Amygdala (tissue), 56 donors: ENCODE measurements at places on chromosomes 6 and 20.

GRCh38 chr20:49270177-49270576 lies 7.7 kb downstream of the ZNFX1 start:
- no peak for DNase-seq

GRCh38 chr6:46684771-46685170 lies 2.9 kb upstream of the TDRD6 start:
- no peak for DNase-seq

DNA sequence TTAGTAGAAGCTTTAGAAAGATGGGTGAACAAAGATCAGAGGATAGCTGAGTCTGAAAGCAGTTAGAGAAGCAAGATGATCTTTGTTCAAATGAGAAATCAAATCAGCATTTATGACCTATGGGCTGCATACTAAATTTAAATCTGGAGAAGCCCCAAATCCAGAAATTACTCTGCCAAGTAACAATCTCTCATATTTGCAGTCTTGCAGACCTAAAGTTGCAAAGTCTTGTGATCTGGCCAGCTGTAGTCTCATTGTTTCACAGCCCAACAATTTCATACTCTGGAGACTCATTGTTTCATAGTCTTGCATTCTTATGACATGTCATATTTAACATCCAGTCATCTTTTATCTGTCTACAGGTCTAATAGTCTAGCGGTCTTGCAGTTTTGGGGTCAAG lies 364.9 kb upstream of the RSPO3 start:
- no peak for DNase-seq

DNA sequence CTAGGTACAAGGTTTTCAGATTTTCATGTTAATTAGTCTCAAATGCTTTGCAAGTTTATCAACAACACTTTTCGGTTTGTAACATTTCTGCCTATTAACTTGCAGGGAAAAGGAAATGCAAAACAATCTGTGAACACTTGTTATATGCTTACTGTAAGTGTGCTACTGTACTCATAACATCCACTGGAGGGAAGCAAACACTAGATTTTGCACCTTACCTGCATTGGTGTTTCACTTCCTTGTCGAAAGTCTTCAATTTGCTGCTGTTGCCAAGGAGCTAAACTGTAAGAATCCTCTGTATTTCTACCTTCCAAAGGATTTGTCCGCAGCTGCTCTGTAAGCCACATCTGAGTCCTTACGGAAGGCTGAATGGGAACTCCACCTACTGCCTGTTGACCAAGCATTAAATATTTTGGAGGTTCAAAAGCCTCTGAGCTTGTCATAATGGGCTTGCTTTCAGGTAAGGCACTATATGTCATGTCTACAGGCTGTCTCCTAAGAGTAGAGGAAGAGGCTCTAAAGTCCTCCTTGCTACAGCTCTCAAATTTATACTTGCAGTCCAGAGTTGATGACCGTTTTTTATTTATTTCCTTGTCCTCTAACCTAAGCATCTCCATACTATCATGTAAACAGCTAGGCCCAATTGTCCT lies 17.3 kb downstream of the PLN start:
- DNase-seq: no peak

DNA sequence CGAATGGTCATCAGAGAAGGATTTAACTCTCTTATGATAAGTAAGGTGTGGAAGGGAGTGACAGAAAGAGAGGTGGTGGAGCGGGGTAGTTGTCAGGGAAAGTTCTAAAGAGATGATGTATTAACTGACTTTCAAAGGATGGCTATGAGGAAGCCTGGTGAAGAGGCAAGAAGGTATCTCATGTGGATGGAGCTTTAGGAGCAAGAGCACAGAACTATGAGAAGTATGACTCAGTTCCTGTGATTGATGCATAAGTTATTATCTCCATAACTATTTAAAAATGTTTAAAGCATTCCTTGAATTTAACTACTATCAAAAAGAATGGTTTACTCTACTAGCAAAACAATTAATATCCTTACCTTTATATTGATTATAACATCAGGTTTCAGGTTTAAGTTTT lies 28.8 kb downstream of the AK9 start:
- no peak for DNase-seq

- DNase-seq: no peak
Measured at GRCh38 chr6:4902363-4902762, 101.5 kb downstream of the RPP40 start.

DNA sequence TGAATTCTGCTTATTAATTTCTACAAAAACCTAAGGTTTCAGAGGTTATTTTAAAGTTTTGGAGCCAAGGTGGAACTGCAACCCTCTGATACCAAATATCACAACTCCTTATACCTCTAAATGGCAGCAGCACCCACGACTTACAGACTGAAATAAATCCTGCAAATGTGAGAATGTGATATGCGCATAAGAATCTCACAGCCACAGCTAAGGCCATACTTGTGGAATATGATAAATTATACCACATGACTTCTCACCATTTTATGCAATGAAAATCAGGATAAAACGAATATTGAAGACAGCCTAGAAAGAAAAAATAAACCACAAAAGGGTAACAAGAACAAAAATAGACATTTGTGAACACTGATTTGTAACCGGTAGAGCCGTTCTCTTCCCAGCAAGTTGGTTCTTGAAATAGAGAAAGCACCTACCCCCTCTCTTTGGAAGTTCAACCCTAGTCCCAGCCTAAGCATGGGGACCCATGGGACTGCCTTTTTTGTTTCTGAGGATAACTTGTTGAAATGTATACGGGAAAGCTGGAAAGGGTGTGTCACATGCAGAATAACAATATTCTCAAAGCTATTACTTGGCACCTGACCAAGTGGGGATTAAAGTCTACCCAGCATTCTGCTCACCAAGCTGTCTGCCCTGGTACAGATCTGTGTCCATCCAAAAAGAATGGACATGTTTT lies 47.1 kb upstream of the MCM9 start:
- no peak for DNase-seq

- DNase-seq: no peak
Measured at GRCh38 chr20:53592992-53593465, 610 bp downstream of the ZNF217 start.

DNA sequence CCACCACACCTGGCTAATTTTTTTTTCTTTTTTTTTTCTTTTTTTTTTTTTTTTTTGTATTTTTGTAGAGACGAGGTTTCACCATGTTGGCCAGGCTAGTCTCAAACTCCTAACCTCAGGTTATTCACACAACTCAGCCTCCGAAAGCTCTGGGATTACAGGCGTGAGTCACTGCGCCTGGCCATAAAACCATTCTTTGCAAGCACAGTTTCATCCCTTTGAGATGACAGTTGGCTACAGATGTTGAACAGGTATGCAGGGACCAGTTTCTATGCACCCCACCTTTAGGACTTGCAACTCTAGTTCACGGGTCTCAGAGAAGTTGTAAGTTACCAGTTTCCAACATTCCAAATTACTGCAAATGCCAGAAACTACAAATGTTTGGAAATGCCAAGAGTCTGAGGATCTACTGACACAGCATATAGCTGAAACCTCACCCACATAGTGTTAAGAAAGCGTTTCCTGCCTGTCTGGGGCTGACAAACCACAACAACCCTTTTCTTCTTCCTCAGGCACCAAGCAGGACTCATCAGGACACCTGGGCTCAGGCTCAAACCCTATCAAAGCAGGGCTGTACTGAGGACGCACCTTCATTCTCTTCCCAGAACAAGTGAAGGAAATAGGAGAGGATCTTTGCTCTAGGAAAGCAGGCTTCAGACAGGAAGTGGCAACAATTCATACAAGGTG lies 22.9 kb downstream of the ARHGAP18 start:
- DNase-seq: no peak

- DNase-seq: no peak
Measured at GRCh38 chr6:139112146-139112545, 22.7 kb upstream of the HECA start.

DNA sequence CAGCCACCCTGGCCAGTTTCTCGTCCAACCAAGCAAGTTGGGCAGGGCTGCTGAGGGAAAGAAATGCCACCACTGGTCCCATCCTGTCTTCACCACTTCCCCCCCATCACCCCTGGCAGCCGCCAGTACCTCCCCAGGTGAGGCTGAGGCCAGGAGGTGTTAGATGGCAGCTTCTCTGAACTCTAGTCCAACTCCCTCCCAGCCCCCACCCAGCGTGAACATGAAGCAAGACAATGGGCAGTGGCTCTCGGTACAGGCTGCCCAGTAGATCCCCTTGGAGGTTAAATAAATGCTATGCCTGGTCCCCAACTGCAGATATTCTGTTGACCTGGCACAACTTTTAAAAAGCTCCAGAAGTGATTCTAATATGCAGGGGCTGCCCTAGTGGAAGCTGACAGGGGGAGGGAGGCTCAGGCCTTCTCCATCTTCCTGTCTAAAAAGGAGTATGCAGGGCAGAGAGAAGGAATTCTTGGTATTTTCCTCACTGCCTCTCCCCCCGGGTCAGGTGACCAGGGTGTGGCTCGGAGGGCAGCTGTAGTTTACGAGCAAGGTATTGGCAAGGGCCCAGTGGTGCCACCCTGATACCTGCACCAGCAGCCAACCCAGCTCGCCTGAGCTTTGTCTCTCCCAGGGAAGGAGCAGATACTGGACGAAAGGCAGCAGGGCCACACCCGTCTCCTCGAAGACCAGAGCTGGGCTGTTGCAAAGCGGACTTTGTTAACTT lies 25.7 kb downstream of the KCNK5 start:
- no peak for DNase-seq

DNA sequence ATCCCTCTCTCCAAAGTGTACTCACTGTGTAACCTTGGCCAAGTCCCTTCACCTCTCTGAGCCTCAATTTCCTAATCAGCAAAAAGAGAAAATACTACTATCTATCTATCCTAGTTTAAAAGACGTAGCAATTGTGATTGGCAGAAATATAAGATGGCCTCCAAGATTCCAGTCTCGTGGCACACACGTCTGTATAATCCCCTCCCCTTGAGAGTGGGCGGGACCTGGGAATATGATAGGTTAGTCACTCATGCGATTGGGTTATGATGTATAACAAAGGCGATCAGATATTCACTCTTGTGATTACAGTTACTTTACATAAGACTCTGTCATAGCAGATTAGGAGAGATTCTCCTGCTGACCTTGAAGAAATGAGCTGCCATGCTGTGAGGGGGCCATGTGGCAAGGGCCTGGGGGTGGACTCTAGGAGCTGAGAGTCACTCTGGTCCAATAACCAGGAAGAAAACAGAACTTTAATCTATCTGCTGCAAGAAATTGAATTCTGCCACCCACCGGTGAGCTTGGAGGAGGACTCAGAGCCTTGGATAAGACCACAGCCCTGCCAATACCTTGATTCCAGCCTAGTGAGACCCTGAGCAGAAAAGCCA lies 6.0 kb downstream of the CPNE5 start:
- no peak for DNase-seq

DNA sequence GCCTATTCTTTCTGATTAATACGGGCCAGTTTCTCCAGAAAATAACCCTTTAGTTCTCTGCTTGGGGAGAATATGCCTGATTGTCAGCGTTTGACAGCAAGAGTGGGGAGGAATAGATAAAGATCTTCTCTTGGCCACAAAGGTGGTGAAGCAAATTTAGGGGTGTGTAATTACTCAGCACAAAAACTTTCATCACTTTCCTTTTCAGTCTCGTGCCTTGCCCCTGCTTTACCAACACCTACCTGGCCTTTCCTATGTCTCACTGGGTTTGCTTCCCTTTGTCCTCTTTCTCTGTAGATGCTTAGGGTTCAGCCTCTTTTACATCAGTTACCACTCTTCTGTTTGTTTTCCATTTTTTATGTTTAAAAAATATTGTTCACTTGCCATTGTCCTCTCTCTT lies 99.2 kb downstream of the MCHR2 start:
- DNase-seq: no peak

DNA sequence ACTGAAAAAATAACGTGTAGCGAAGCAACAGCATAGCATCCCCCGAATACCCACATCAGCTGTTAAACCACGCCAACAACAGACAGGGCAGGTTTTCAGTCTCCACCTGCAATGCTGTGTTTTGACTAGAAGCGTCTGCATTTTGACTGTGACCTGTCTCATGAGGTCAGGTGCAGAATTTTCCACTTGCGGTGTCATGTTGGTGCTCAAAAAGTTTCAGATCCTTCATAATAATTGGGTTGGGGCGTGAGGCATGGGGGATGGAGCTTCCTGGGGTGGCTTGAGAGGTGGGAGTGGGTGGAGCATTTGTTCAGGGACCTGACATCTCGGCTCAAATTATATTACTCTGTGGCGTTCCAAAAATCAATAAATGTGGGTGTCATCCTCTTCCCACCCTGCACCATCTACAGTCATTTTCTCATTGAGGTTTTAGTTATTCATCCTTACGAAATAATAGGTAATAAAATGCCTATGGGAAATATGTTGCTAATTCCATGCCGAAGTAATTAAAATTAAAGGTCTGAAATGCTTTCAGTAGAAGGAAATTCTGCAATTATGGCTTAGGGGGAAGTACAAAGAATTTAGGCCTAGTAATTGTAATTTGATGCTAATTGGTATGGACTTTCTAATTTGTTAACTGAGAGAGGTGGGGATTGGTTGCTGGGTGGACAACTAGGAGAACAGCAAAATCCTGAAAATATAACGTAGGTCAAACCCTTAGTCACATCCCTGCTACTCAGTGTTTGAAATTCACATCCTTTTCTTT lies 81.0 kb downstream of the TIAM2 start:
- no peak for DNase-seq

DNA sequence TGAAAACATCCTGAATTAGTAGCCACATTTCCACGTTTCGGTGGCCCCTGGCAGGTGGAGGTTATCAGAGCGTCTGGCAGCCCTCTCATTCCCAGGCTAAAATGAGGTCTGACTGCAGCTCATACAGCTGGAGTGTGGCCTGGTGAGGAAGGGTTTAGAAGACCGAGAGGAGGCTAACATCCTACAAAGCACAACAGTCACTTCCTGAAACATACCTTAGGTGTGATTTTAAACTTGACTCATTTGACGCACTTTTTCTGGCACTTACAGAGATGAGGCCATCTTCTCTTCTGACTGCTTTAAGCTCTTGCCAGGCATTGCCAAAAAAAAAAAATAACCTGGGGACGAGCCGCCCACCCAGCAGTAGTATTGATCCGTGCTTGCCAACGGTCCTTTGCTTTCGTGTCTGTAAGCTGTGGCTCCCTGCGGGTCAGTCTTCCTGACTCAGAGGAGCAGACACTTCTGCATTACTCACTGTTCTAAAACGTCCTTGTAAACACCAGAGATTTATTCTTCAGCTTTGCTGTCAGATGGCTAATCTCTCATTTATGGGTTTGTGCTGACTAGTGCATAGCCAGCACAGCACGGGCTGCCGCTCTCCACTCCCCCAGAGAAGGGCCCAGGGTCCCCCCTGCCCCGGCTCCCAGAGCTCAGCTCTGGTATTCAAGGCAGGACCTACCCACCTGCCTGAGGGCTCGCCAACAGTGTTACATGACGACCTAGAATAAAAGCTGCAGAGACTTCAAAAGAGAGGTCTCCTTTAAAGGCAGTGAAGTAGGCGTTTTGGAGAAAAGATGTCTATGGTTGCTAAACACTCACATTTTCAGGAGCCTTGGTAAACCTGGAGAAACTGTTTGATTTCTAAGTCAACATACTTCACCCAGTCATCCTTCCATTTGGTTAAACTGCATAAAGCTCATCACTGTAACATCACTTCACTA lies 78.5 kb upstream of the FRMD1 start:
- no peak for DNase-seq

DNA sequence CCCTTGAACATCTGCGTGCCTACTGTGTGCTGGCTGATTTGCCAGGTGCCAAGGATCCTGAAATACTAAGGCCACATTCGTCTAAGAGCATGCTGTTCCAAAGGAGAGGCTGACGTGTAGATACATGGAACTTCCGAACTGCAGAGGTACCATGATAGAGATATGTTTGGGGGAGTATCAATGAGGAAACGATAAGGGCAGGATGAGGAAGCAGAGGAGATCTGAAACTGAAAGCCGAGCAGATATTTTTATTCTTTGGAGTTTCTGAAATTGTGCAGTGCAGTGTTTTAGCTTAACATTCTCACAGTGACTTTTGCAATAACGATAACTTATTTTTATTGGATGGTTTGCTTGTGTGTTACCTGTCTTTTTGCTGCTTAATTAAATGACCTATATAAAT lies 24.3 kb downstream of the BMP6 start:
- no peak for DNase-seq
